ENCODE measurements at places on chromosomes 13 and 19. TPM values are rescaled to one million over a fixed set of nuclear protein-coding genes. Genes with fewer than 3 reads are reported as not detected.
A peak's percentile ranks its signal among the peaks of the same experiment; 100 is the strongest.

DNA sequence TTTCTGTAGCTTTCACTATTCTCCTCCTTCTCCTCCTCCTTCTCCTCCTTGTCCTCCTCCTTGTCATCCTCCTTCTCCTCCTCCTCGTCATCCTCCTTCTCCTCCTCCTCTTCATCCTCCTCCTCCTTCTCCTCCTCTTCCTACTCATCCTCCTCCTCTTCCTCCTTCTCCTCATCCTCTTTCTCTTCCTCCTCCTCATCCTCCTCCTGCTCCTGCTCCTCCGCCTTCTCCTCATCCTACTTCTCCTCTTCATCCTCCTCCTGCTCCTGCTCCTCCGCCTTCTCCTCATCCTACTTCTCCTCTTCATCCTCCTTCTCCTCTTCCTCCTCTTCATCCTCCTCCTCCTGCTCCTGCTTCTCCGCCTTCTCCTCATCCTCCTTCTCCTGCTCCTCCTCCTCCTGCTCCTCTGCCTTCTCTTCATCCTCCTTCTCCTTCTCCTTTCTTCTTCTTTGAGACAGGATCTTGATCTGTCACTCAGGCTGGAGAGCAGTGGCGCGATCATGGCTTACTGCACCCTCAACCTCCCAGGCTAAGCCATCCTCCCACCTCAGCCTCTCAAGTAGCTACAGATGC is 36.3 kb downstream of the TRPM4 start:
- peaks cover 5% of the 10 kb centered on the region for H3K4me1 ChIP-seq
- no peak overlapping the region for H3K4me3 ChIP-seq
- DNase-seq = no peak
- H3K36me3 ChIP-seq = peaks cover 42% of the 10 kb centered on the region
- no peaks in the 10 kb centered on the region for H3K27me3 ChIP-seq

DNA sequence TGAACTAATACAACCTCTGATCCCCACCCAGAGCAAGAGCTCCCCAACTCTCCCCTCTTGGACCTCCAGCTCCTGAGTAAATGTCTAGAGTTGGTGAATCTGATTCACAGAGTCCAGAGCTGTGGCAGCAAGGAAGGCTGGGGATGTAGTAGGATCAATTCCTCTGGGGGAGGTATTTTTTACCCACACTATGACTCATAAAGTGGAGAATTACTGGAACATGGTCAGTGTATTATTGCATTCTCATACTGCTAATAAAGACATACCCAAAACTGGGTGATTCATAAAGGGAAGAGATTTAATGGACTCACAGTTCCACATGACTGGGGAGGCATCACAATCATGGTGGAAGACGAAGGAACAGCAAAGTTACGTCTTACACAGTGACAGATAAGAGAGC is 496.7 kb downstream of the EFNB2 start:
- DNase-seq = peak; percentile 89
- H3K27me3 ChIP-seq = no peaks in the 10 kb centered on the region
- no peak overlapping the region for H3K4me3 ChIP-seq
- peaks cover 9% of the 10 kb centered on the region for H3K4me1 ChIP-seq
- no peaks in the 10 kb centered on the region for H3K36me3 ChIP-seq
- H3K27ac ChIP-seq = peak overlapping the region; percentile 3

GRCh38 chr19:38303517-38304351 is at the start of gene C19orf33:
TSS of gene C19orf33 (plus strand) at chr19:38304251. CDS start at chr19:38304262, 11 bp downstream.
- no peak within 1 kb of the TSS for H3K27ac ChIP-seq
- H3K4me1 ChIP-seq = peaks cover 15% of the 10 kb centered on the region
- H3K36me3 ChIP-seq = peaks cover 12% of the 10 kb centered on the region
- DNase-seq = no peak
- H3K4me3 ChIP-seq = no peak within 1 kb of the TSS
- H3K27me3 ChIP-seq = no peaks in the 10 kb centered on the region

GRCh38 chr13:106593132-106593531 is 25.2 kb upstream of the ARGLU1 start:
- DNase-seq = no peak
- H3K36me3 ChIP-seq = no peaks in the 10 kb centered on the region
- no peak overlapping the region for H3K4me3 ChIP-seq

GRCh38 chr19:7743425-7743841 is 3.9 kb downstream of the CD209 start:
- no peaks in the 10 kb centered on the region for H3K27me3 ChIP-seq
- H3K36me3 ChIP-seq = no peaks in the 10 kb centered on the region

DNA sequence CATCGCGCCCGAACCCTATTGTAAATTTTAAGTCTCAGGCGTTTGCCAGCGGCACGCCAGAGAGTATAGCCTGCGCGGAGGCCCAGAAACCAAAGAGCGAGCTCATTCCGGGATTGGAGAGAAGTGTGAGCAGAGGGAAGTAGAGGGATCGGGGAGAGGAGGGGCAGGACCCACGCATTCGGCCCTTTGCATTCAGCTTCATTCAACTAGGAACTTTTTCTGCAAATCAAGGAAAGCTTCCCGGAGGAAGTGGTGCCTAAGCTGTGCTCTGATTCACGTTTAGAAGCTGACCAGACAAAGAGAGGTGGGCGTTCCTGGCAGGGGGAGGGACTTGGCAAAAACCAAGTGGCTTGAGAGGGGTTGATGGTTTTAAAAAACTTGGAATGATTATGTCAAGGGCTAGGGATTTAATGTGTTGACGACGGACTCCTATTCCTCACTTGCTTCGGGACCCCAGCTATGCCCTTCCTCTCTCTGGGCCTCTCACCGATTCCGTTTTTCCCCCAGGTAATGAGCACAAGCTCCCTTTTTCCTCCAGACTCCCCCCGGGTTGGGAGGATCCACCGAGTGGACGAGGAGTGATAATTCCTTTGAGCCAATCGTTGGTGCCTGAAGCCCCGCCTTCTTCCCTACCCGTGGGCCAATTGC is 811 bp upstream of the PRMT1 start:
- DNase-seq = peak; percentile 100
- H3K27me3 ChIP-seq = no peaks in the 10 kb centered on the region
- H3K4me3 ChIP-seq = peak overlapping the region; percentile 75
- H3K4me1 ChIP-seq = peaks cover 21% of the 10 kb centered on the region

GRCh38 chr13:36839981-36840380 is 21.0 kb downstream of the RFXAP start:
- no peak overlapping the region for H3K4me3 ChIP-seq
- H3K27ac ChIP-seq = no peak overlapping the region
- no peaks in the 10 kb centered on the region for H3K4me1 ChIP-seq
- no peak for DNase-seq

DNA sequence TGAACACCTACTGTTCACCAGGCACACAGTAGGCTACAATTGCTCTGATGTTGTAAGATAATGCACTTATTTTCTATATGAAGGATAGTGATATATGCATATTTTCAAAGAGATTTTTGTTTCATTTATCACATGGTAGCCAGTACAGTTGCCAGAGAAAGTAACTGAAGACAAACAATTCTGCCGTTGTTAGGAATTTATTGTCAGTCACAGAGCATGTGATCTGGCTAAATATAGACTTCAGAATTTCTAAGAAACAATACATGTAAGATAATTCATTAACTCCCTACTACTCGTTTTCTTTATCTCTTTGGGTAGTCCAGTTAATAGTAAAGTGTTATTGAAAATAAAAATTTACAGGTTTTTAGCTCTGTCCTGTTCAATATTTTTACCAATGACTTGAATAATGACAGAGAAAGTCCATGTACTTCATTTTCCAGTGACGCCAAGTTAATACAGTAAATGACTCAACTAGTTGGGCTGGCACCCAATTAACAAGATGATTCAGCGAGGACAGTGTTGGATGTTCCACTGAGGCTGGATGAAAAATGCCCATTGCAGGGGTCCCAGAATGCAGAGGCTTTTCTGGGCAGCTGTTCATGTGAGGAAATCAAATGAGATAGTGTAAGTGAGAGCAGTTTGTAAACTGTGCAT is 35.6 kb downstream of the GJA3 start:
- H3K4me3 ChIP-seq = no peak overlapping the region
- peaks cover 18% of the 10 kb centered on the region for H3K27me3 ChIP-seq
- peak overlapping the region; percentile 72 for H3K27ac ChIP-seq
- H3K4me1 ChIP-seq = peaks cover 24% of the 10 kb centered on the region

- no peaks in the 10 kb centered on the region for H3K4me1 ChIP-seq
- no peaks in the 10 kb centered on the region for H3K27me3 ChIP-seq
- no peak overlapping the region for H3K27ac ChIP-seq
- H3K4me3 ChIP-seq = no peak overlapping the region
Measured at GRCh38 chr13:76552807-76553206, 333.4 kb downstream of the KCTD12 start.

- DNase-seq = no peak
- H3K4me3 ChIP-seq = no peak overlapping the region
- no peak overlapping the region for H3K27ac ChIP-seq
- no peaks in the 10 kb centered on the region for H3K36me3 ChIP-seq
- no peaks in the 10 kb centered on the region for H3K4me1 ChIP-seq
Measured at GRCh38 chr19:30696514-30696913, 324.3 kb downstream of the ZNF536 start.

DNA sequence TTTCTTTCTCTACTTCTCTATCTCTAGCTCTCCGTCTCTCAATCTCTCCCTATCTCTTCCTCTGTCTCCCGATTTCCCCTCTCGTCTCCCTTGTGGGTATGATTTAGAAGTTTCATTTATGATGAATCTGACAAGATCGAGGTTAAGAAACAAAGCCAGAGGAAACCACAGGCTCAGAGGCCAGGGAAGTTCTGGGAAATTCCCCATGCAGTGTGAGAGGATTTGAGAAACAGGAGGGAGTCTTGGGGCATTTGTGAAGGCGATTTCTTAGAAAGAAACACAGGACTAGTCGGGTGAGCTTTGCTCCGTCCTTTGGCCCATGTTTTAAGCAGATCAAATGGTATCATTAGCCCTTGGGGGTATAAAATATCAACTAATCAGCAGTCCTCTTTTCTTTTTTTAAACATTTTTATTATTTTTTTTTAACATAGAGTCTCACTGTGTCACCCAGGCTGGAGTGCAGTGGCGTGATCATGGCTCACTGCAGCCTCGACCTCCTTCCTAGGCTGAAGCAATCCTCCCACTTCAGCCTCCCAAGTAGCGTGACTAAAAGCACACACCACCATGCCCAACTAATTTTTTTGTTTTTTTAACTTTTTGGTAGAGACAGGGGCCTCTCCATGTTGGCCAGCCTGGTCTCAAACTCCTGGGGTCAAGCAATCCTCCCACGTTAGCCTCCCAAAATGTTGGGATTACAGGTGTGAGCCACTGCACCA is 25.8 kb downstream of the TNFSF9 start:
- H3K36me3 ChIP-seq = no peaks in the 10 kb centered on the region
- H3K4me3 ChIP-seq = no peak overlapping the region
- peaks cover 9% of the 10 kb centered on the region for H3K4me1 ChIP-seq
- H3K27ac ChIP-seq = no peak overlapping the region
- H3K27me3 ChIP-seq = no peaks in the 10 kb centered on the region

- H3K27me3 ChIP-seq = no peaks in the 10 kb centered on the region
- no peak for DNase-seq
- no peak overlapping the region for H3K4me3 ChIP-seq
- H3K4me1 ChIP-seq = peaks cover 28% of the 10 kb centered on the region
- H3K27ac ChIP-seq = no peak overlapping the region
Measured at GRCh38 chr19:44722131-44723121, 23.5 kb downstream of the CEACAM16 start.

- no peak overlapping the region for H3K27ac ChIP-seq
- H3K27me3 ChIP-seq = no peaks in the 10 kb centered on the region
- no peak overlapping the region for H3K4me3 ChIP-seq
Measured at GRCh38 chr19:34662919-34663318, 14.0 kb downstream of the SCGB2B2 start.

GRCh38 chr13:50244355-50244712 is 229.1 kb downstream of the KCNRG start:
- peaks cover 15% of the 10 kb centered on the region for H3K4me1 ChIP-seq
- DNase-seq = no peak
- peak overlapping the region; percentile 49 for H3K27ac ChIP-seq
- no peaks in the 10 kb centered on the region for H3K36me3 ChIP-seq

- H3K4me3 ChIP-seq = peak within 1 kb of the TSS; percentile 66
- H3K4me1 ChIP-seq = peaks cover 11% of the 10 kb centered on the region
- no peaks in the 10 kb centered on the region for H3K27me3 ChIP-seq
- H3K36me3 ChIP-seq = no peaks in the 10 kb centered on the region
- DNase-seq = peak; percentile 76
- H3K27ac ChIP-seq = peak within 1 kb of the TSS; percentile 12
Measured at GRCh38 chr19:10270616-10271394, at the start of gene ICAM1. TSS of gene ICAM1 (plus strand) at chr19:10271120. CDS start at chr19:10271160, 40 bp downstream.

- H3K4me1 ChIP-seq = peaks cover 34% of the 10 kb centered on the region
- DNase-seq = peak; percentile 98
- H3K4me3 ChIP-seq = no peak overlapping the region
- peaks cover 9% of the 10 kb centered on the region for H3K36me3 ChIP-seq
Measured at GRCh38 chr13:114115191-114115671, 17.2 kb downstream of the RASA3 start.

- H3K4me1 ChIP-seq = no peaks in the 10 kb centered on the region
- H3K36me3 ChIP-seq = no peaks in the 10 kb centered on the region
- H3K27me3 ChIP-seq = no peaks in the 10 kb centered on the region
- H3K4me3 ChIP-seq = no peak overlapping the region
Measured at GRCh38 chr13:58858870-58859371, 1227.4 kb downstream of the PCDH17 start.

DNA sequence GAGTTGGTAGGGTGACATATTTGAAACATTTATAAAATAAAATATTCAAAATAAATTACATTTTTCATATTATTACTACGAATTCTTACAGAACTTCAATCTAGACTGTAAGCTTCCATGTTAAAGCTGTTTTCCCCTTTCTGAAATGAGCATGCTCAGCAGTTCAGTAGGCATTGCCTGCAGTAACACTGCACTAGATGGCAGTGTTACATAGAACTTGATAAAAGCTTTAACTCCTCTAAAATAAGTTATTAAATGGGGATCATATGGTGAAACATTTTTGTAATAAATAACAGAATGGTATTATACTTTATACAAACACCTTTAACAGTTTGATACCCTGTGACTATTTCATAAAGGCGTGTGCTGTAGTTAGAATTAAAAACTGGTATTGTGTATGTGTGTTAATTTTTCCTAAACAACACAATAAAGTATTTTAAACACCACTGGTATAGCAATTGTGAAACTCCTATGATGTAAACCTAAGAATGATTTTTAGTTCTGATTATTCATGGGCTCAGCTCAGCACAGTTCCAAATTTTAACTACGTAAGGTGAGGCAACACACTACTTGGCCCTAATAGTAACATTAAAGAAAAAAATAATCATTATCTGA is 11.6 kb upstream of the GPR18 start:
- no peaks in the 10 kb centered on the region for H3K36me3 ChIP-seq
- H3K4me3 ChIP-seq = no peak overlapping the region
- no peaks in the 10 kb centered on the region for H3K27me3 ChIP-seq
- no peak overlapping the region for H3K27ac ChIP-seq
- peak; percentile 31 for DNase-seq
- peaks cover under 1% of the 10 kb centered on the region for H3K4me1 ChIP-seq

Gene ZNF560
- 0.29 TPM for total RNA-seq

Gene AXL
- 355 TPM for total RNA-seq

Gene GNG7
- total RNA-seq = 0.29 TPM

Gene PHLDB3
- total RNA-seq = 12.1 TPM

Gene KCTD15
- total RNA-seq = 55.7 TPM

Gene POMP
- total RNA-seq = 70.7 TPM

Gene KLK11
- not detected for total RNA-seq

Gene ZNF77
- 3.5 TPM for total RNA-seq

Gene SPACA4
- not detected for total RNA-seq

Gene ZNF784
- 8.7 TPM for total RNA-seq

Gene EBI3
- not detected for total RNA-seq

Gene LRG1
- not detected for total RNA-seq

Gene ZNF723
- total RNA-seq = not detected

Gene INSL3
- total RNA-seq = not detected

Gene CGB8
- not detected for total RNA-seq
